ENCODE measurements at places on chromosomes 4 and X.

DNA sequence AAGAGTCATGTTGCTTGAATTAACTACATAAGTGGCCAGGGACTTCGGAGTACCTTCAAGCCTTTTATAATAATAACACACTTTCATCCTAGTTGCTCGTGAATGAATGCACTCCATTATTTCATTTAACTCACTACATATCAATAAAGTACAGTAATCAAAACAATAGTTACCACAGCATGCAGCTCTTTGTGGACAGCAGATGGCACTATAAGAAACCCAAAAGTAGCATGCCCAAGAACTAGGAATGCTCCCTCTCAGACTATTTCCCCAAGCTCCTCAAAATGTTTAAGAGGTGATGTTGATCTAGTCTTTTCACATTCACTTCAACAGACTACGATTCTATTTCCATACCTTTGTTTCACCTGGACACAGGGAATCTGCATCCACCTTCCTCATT lies 500.8 kb upstream of the DIAPH2 start:
- no peak for DNase-seq

DNA sequence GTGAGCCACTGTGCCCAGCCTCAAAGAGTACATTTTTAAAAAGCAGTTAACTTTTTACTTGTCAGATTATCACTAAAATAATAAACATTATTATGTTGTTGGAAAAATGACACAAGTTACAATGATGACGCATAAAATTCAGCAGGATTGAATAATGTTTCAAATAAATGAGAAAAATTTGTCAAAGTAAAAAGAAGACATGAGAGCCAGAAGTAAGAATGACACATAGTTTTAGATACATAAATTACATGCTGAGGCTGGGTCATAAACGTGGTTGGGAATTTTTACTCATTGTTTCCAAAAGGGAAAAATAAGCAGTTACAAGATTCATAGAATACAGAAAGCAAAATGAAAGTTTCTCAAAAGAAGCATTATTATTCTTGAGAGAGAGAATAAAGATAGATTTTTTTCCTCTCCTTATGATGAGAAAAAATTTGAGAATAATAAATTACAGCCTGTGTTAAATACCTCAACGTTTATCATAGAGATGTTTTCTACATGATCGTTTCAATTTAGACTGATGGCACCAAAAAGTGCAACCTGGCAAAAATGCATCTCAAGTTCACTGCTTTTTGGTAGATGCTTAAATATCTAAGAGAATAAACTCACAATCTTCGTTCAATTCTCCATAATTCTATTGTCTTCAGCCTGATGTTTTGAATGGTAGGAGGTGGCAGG lies 40.4 kb downstream of the GUCY1B1 start:
- no peak for DNase-seq

- no peak for DNase-seq
Measured at GRCh38 chrX:135060697-135061096, 8.8 kb upstream of the RTL8A start.

DNA sequence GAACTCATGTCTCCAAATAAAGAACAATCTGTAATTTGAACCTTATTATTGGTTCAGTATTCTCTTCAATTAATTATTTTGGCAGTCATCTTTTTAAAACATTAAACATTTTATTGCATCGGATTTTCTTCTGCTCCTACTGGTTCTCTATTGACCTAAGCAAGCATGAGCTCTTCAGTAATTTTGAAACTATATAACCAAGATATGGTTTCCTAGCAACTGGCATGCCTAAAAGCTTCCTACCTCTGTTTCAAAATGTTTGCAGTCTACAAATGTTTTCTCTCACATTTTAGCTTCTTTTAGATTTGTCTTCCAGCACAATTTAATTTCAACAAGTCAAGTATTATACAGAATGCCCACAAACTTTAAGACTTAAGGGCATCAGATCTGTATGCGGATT lies 371.3 kb downstream of the GPM6A start:
- no peak for DNase-seq

GRCh38 chrX:10944136-10944885 lies 166.8 kb upstream of the HCCS start:
- DNase-seq, result no peak

DNA sequence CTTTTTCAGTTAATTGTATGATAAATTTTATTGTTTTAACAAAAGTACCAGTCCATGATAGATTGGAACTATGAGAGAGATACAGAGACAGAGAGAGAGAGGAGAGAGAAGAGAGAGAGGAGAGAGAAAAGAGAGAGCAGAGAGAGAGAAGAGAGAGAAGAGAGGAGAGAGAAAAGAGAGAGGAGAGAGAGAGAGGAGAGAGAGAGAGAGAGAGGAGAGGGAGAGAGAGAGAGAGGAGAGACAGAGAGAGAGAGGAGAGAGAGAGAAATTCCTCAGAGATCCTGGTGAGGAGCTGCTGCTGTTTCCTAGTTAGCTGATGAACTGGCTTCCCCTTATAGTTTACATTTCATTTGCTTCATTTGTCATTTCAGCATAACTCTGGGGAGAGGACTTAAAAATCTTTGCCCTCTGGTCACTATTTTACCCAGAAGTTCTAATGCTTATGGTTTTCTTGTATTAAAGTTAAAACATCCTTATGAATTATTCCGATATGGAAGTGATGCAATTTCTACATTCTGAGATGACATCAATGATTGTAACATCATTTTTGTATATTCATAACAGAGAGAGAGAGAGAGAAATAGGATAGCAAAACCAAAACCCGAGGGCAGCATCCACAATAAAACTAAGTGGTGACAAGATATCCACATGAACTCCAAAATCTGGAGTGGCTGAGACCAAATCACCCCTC lies 10.8 kb downstream of the CTAG1A start:
- DNase-seq, result no peak

DNA sequence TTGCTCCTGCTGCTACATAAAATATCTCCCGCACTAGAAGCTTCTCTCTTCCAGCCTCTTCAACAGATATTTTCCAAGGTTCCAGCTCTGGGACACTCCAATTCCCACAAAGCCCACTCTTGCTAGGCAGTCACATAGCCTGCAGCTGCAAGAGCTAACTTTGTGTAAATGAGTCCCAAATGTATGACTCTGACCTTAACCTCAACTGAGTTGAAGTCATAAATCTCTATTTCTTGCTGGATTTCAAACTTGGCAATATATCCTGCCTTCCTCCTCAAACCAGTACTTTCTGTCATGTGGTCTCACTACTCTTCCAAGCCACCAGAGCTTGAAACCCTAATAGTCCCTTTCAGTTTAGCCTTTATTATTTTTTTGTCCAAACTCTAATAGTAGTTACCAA lies 315.4 kb upstream of the GRIA3 start:
- no peak for DNase-seq

DNA sequence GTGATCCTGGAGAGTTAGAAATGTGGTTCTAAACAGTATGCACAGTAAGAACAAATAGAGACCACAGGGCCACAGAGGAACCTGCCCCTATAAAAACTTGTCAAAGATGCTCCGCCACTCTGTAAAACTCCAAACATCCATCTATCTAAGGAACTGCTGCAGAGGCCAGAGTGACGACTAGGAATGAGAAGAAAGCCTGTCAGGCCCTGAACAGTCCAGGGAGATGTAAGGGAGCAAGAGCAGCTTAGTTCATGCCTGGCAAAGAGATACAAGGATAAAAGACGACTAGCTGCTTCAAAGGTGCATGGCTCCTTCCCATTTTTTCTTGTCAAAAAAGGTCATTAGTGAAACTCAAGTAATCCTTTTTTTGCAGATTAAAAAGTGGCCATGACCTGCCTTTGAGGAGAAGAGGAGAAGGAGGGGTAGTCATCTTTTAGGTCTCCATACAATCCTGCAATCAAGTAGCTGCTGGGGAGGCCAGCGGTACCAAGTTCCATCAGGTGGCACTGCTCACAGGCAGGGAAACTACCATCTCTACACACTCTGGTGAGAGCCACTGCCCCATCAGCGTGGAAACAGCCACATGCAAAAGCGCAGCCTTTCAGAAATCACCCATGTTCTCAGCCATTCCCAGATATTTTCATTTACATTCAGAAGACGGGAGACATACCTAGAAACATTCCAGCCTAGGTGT lies 162.1 kb downstream of the TSPAN5 start:
- no peak for DNase-seq

GRCh38 chr4:113073451-113074005 lies 24.1 kb downstream of the ANK2 start:
- no peak for DNase-seq

DNA sequence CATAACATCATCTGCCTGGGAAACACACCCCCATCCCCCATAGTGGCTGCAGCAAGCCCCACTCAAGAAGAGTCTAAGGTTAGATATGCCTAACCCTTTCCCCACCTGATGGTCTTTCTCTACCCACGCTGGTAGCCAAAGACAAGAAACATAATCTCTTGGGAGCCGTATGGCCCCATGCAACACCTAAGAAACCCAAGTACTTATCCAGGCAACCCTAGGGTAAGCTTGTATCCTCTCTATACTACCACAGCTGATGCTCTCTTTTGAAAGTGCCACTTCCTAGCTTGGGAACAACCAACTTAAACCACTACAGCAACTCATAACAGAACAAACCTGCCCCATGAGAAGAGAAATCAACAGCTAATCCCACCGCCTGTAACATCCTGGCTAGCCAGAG lies 161.1 kb downstream of the MSN start:
- no peak for DNase-seq

- no peak for DNase-seq
Measured at GRCh38 chr4:76657443-76657842, 222.4 kb downstream of the SHROOM3 start.

GRCh38 chr4:152684587-152684986 lies 4.8 kb upstream of the TMEM154 start:
- DNase-seq, result no peak

GRCh38 chrX:44903830-44904530 lies 31.0 kb downstream of the KDM6A start:
- no peak for DNase-seq

DNA sequence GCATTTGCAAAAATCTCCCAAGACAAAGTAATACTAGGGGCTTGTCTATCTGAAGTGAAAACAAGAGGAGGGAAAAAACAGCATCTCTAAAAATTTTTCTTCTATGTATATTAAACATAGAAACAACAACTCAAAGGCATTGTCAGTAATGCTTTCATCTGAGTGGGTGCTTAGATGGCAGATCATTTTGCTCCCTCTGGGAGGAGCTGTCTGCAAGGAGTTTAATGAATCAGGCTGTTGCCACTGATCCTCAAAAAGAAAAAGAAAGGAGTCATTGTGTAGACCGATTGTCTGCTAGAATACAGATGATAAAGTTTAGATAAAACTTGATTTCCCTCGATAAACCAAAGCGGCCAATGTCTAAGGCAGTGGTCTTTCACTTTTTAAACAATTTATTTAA lies 49.7 kb upstream of the KLHL8 start:
- no peak for DNase-seq

DNA sequence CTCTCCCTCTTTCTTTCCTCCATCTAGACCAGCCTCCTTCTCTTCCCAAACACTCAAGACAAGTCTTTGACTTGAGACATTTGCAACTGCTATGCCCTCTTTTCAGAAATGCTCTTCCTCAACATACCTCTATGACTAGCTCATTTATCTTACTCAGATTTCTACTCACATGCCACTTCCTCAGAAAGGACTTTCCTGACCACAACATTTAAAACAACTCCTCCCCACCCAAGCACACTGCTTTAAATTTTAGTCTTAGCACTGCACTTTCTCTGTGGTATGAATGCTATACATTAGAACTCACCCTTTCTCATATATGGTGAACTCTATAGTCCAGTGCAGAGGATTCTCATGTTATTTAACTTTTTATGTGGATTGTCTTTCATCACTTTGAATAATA lies 28.4 kb upstream of the SULT1E1 start:
- DNase-seq, result no peak

DNA sequence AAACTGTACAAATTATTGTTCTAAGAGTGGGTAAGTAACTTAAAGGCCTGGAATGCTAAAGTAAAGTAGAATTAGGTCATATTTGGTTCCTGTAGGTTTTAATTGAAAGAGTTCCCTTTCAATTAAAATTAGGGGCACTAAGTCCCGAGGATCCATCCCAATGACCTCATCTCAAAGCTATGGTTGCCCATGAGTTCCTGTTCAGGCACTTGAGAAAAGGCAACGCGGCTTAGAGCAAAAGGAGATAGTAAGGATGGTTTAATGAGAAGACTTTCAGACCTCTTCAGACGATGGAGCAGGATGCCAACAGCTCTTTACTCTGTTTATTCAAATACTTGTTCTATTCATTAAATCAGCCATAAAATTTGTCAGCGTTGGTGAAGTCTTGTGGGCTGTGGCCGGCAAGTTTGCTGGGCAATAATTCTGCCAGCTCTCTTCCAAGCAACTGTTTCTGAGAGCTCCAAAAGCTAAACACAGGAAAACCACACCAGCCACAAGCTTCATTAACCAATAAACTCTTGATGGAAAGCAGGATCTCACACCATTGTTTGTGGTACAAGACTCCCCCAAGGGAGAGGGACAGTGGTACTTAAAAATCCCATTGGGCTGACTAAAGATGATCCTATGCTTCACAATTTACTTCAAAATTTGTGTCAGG lies 167.4 kb downstream of the COL4A6 start:
- no peak for DNase-seq

- no peak for DNase-seq
Measured at GRCh38 chr4:52894443-52894842, 32.3 kb downstream of the RASL11B start.

- DNase-seq, result no peak
Measured at GRCh38 chrX:55524487-55524886, 34.8 kb upstream of the USP51 start.

DNA sequence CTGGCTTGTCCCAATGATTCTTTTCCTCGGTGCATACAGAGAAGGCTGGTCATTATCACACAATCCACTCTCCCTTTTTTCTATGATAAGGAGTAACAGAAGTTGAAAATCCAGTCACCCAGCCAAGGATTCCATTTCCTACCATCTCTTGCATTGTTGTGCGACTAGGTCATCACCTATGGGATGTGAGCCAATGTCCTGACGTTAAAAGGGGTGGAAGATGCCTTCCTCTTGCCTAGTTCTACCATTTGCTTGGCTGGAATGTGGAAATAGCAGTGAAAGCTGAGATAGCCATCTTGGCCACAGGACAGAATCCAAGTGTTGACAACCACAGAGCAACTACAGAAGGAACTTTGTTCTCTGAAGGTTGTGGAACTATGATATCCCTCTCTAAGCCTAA lies 132.2 kb upstream of the KIT start:
- DNase-seq, result no peak

- no peak for DNase-seq
Measured at GRCh38 chr4:28238876-28239275, 1378.2 kb downstream of the STIM2 start.

GRCh38 chr4:168537086-168537485 lies 40.2 kb downstream of the PALLD start:
- no peak for DNase-seq

- DNase-seq, result no peak
Measured at GRCh38 chr4:69754926-69755580, 5.4 kb downstream of the SULT1B1 start.

- DNase-seq, result no peak
Measured at GRCh38 chr4:80726471-80726870, 304.0 kb upstream of the BMP3 start.
